ENCODE measurements at places on chromosomes 6 and 20.

DNA sequence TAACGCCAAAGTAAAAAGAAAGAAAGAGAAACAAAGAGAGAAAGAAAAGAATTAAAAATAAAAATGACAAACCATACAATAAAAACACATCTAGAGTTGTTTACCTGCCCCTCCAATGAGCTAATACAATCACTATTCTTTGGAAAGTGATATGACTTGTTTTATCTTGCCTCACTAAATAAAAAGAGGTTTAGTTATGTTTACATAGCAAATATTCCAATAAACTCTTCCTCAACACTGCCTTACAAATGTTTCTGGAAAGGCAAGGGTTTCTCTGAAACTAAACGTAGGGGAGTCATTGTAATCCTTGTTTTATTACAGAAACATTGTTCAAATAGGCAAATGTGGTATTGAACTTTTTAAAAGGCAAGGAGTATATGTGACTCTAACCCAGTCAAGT lies 396.2 kb downstream of the EPM2A start:
- DNase-seq, result no peak

DNA sequence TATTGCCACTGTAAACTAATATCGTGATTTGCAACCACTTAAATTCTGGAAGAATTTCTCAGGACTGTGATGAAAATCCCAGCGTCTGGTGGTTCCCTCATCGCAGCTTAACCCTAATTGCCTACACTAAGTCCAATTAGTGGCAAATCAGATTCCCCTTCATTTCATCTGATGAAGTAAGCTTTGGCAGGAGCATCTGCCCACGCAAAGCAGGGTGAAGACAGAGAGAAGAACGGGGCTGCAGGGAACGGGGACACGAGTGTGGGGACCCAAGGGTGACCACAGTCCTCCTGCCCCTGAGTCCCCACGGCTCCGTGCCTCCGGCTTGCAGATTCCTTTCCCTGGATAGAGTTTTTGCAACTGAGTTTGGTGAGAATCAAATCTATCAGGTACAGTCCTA lies 159.5 kb downstream of the LY86 start:
- DNase-seq, result no peak

DNA sequence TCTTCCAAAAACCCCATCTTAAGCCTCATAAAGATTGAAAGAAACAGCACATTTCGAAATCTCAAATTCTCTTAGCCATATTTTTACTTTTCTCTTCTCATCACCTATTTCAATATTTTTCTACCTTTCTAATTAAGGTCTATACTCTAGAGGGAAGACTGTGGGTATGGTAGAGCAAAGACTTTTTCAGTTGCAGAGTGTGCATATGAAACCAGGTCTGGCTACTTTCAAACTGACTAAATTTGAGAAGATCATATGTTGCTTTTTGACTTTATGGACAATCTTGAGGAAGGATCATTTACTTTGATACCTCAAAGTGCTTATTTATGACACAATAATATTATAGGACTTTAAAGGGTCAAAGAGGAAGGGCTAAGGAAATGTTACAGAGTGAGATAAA lies 20.7 kb downstream of the FILIP1 start:
- no peak for DNase-seq

GRCh38 chr20:3738111-3739053 lies 5.9 kb downstream of the HSPA12B start:
- DNase-seq, result peak; percentile 73

- DNase-seq, result no peak
Observed at GRCh38 chr6:133887156-133887879, 1.6 kb upstream of the TCF21 start.

GRCh38 chr6:99471638-99472037 lies 43.6 kb downstream of the USP45 start:
- DNase-seq, result no peak

GRCh38 chr6:29965873-29966601 lies 23.7 kb downstream of the HLA-A start:
- DNase-seq, result no peak

DNA sequence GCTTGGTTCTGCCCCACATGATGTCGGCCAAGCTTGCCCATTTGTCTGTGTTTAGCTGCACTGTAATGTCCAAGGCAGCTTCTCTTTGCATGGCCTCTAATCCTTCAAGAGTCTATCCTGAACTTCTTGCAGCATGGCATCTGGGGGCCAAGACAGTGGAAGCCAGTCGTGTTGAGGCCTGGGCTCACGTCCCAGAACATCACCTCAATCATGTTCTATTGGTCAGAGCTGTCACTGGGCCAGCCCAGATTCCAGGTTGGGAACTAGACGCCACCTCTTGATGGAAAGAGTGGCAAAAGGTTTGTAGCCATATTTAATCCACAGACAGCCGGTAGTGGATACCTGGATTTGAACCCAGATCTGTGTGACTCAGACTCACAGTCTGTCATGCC lies 25.3 kb downstream of the PPARD start:
- DNase-seq, result no peak

DNA sequence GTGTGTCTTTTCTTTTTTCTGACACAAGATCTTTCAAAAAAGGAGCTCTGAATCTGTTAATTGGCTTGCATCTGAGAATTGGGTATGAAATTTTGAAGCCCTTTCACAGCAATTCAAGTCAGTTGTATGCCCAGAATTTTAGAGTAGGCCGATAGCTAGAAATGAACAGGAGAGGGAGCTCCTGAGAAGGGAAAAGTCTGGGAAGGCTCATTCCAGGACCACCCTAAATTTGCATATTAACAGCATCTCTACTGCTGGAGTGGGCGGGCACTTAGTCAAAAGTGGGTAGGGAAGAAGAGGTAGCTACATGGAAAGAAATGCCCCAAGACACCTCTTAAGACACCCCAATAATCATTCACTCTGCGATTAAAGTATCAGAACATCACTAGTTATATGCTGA lies 928.3 kb downstream of the TBC1D32 start:
- no peak for DNase-seq

DNA sequence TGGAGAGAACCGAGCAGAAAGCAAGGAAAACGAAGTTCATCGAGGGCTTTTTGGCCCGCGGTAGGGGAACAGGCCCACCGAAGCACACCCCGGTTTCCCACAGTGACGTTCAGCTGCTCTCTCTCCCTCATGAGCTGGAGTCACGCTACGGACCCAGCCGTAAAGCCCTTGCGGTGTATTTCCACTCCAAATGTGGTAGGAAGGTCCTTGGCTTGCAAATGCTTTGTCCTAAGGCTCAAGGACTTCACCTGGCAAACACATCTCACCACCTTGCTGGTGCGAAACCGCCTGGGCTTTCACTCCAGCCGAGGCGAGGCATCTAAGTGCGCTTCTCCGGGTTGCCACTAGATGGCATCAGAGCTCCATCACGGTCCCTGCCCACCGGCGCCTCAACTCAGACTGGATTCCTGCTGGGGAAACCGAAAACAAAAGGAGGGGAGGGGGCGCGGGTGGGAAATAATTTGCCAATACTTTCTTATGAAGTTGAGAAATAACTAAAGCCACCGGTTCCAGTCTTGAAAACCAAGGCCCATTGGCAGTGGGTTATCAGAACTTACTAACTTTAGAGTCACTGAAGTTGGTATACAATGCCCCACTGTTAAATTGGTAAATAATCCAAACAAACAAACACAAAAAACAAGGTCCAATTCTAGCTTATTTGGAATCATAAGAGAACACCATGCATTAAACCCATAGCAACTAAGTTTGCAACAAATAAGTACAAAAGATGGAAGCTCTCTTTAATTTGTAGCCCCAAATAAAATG lies 13.4 kb upstream of the FOXC1 start:
- peak; percentile 75 for DNase-seq

DNA sequence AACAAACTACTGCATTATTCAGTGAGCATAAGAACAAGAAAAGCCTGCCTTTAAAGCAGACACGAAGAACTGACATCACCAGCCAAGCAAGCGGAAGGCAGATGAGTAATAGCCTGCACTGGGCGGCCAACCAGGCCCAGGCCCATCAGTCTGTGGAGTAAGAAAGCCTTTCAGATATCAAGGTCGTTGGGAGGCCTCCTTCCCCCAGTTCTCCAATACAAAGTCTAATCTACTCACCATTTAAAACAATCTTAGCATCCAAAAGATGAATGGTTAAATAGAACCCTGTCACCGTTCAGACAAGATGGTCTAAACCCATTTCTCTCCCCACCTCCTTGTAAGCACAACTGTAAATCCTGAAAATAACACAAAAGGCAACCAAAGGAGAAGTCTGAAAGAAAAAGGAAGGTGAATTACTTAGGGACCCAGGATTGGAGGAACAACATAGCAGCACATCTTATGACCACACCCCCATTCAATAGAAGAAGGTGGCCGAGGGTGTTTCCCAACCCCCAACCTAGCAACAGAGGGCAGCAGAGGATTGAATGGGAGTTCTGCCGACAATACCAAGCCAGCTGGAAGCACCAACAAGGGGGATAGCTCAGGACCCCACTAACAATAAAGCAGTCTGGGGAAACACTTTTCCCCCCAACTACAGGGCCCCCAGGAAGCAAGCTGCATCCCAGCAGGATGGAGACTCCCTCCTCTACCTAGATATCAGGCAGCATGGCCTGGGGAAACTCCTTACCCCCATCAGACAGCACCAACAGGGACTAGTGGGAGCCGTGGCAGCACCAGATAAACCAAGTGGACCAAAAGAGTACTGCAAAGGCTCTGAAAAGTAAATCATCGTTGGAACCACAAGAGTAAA lies 67.9 kb downstream of the ZHX3 start:
- DNase-seq, result peak; percentile 24

DNA sequence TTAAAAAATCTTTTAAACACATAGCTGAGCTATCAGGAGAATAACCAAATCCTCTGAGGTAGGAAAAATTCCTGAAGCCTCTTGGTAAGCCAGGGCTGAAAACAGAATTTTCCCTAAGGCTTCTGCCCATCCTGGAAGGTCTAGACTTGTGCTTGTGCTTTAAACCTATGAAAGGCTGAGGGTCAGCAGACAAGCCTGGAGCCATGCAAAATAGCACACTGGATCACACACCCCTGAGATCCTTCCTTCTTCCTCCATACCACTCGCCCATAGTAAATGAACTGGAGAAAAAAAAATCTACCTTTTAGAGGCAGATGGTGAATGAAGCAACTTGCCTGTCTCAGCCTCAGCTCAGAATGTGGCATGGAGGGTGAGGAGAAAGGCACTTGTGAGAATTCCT lies 144.4 kb downstream of the UBE3D start:
- DNase-seq, result no peak

DNA sequence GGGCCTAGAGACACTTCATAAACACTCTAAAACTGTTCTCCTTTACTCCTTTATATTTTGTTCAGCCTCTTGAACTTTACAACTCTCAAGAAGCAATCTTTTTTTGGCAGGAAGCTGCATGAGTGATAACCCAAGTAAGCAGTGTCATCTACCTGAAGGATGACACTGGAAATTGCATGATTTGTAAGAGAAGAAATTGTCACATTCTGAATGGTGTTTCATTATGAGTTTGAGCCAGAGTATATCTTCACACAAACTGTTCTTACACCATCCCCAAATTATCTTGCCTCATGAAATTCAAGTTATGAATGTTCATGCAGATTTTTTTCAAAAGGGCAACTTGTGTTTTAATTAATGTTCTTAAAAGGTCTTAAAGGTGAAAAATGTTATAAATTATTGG lies 799.3 kb downstream of the TBC1D32 start:
- no peak for DNase-seq

- DNase-seq, result no peak
Observed at GRCh38 chr6:147954938-147955337, 387.7 kb upstream of the SASH1 start.

DNA sequence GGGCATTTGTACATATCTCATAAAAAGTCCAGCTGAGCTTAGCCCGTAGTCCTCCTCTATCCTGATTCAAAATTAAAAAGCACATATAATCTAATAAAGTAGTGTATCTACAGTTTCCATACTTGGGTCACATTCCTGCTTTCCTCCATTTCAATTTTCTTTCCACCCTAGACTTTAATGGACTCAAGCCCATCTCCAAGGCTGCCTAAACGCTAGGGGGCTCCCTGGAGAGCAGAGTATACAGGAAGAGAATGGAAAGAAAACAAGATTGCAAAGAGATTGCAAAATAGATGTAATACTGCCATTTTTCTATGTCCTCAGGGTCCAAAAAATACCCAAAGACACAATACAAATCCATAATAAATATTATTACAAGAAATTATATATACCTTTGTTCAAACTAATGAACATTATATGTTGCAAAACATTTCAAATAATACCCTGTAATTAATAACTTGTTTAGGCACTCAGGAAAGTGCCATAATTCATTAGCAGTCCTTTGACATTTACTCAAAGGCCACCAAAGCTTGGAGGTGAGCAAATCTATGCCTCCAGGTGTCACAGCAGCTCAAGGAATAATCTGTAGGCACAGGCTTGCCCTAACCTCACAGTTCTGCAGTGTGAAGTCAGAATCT lies 2.4 kb upstream of the MCM3 start:
- DNase-seq, result peak; percentile 52

- no peak for DNase-seq
Observed at GRCh38 chr6:136738692-136739057, 53.6 kb downstream of the MAP3K5 start.

DNA sequence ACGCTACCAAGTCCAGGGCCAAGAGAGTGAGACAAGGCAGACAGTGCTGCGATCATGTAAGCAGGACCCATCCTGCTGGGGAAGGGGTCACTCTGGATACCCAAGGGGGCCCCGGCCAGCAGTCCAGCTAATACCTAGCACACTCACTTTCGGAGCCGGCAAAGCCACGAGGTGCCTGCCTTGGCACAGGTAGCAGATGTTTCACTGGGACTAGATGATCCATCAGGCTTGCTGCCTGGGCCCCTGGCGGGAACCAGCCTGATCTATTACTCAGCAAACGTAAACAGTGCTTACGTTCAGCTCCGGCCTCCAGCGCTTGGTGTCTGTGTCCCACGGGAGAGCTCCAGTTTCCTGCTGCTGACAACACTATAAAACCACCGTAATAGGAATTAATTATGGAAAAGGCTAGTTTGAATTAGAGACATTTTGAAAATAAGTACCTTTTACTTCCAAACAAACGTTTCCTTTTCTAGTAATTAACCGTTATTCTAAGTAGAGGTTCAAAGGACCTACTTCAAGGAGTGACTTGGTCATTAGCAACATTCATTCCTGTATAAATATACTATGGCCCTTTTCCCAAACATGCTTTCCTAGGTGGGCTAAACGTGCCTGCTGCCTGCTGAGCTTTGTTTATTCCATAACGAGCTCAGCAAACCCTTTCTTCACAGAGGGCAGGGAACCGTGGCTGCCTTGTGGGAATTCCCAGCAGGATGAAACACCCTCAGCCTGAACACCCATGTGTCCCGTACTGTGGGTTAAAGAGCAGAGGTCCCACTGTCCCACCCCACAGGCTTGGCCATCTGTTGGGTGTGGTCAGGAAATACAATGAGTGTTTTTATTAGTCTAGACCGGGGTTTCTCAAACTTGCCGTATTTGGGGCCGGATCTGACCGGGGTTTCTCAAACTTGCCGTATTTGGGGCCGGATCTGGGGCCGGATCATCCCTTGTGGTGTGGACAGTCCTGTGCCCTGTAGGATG lies 18.4 kb downstream of the SLC22A23 start:
- DNase-seq, result no peak

- DNase-seq, result no peak
Observed at GRCh38 chr20:55626716-55627115, 378.6 kb downstream of the CBLN4 start.

- no peak for DNase-seq
Observed at GRCh38 chr20:21519136-21519584, 5.3 kb upstream of the NKX2-2 start.

GRCh38 chr6:10598084-10598960 lies 77.2 kb downstream of the GCNT2 start:
- DNase-seq, result no peak

- DNase-seq, result no peak
Observed at GRCh38 chr6:169626649-169627048, 75.2 kb downstream of the WDR27 start.

Measured in HuH-7 (cell line).